ENCODE measurements at places on chromosomes 7 and 10.
A peak's percentile ranks its signal among the peaks of the same experiment; 100 is the strongest.

GRCh38 chr7:55977831-55978230 is 13.4 kb downstream of the NIPSNAP2 start:
- DNase-seq, result no peak

DNA sequence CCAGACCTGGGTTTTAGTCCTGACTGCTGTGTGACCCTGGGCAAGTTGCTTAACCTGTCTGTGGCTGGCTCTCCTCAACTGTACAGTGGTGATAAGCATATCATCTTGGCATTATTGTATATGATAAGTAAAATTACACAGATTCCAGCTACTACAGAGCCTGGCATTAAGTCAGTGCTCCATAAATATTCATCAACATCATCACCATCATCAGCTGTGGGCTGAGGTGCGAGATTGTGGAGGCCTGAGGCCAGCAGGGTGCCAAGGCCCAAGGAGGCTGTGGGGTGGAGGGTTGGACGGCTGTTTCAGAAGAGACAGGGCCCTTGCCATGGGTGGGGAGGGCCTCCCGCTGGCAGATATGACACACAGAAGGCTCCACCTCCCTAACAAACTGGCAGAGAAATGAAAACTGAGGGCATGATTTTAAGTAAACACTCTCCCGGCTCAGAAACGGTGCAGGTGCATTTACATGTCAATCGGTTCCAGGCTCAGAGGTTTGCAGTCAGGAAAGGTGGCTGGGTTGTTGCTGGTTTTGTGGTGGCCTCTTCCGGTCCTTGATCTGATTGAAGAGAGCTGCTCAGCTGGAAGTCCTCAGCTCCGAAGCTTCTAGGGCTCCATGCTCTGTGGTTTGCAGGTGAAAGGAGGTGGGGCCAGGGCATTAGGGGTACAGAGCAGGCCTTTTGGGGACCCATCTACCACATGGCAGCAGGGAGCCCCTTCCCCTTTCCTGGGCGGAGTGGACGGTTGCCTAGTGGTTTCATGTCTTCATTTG is 10.2 kb downstream of the CRYGN start:
- DNase-seq, result no peak

- no peak for DNase-seq
Observed at GRCh38 chr10:43336061-43336460, 35.4 kb upstream of the FXYD4 start.

DNA sequence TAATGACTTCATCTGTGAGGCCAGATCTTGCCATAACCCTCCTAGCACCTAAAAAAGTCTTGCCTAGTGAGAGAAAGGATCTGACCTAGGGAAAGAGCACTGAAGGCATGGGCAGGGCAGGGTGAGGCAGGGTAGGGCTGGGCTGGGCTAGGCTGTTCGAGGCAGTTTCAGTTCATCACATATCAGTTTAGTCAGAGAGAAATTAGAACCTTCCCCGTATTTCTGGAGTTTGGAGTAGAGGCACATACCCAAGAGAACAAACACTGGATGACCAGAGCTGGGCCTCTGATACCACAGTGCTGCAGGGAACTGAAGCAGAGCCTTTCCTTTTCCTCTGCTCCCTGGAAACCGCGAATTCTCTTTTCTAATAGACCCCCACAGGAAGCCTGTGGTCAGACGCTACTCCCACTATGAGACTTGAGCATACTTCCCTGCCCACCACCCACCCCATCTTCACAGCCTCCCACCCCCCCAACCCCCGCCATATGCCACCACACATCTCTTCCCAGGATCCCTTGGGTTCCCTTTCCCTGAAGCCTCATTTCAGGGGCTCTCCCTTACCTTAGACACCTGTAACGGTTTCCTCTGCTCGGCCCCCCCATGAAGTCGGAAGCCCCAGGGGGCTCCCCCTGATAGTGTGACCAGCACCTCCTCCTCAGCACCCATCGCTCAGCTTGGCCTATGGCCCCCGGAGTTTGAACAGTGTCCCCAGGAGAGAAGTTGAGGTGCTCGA is 406 bp downstream of the SYNPO2L start:
- no peak for DNase-seq

- DNase-seq, result no peak
Observed at GRCh38 chr7:44259547-44260457, 59.0 kb downstream of the YKT6 start.

- DNase-seq, result no peak
Observed at GRCh38 chr10:127903789-127904188, 3.1 kb upstream of the PTPRE start.

DNA sequence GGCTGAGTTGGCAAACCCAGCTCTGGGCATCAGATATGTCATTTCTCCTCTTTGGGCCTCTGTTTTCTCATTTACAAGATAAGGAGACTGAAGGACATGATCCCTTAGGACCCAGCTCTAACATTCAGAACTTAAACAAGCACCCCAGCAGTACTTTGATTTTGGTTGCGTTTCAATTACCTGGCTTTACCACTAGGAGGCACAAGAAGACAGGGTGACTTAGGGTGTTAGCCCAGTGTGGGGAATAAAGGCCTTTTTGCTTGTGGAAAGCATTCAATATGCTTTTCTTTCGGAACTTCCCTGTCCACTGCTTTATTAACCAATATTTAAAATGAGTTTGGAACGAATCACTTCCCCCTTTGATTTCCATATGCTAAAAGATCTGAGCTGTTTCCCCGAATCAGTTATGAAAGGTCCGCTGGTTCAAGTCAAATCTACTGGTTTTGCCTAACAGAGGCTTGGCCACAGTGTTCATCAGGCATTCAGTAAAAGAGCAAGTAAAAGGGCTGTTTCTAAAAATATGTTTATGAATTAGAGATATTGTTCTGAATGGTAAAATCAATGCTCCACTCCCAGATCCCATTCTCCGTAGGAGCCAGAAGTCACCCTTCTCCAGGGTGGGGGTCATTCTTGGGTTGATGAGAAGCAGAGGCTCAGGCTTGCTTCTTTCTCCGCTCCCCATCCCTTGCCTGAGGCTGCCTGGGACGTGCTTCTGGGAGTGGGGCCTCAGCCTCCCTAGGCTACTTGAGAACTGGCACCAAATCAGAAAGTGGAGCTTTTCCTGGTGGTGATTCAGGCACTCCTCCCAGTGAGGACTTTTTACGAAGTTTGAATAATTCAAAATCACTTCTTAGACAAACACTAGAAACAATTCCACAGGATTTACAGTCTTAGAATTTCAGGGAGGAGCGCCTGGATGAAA is 105.5 kb downstream of the MYOF start:
- peak; percentile 54 for DNase-seq

DNA sequence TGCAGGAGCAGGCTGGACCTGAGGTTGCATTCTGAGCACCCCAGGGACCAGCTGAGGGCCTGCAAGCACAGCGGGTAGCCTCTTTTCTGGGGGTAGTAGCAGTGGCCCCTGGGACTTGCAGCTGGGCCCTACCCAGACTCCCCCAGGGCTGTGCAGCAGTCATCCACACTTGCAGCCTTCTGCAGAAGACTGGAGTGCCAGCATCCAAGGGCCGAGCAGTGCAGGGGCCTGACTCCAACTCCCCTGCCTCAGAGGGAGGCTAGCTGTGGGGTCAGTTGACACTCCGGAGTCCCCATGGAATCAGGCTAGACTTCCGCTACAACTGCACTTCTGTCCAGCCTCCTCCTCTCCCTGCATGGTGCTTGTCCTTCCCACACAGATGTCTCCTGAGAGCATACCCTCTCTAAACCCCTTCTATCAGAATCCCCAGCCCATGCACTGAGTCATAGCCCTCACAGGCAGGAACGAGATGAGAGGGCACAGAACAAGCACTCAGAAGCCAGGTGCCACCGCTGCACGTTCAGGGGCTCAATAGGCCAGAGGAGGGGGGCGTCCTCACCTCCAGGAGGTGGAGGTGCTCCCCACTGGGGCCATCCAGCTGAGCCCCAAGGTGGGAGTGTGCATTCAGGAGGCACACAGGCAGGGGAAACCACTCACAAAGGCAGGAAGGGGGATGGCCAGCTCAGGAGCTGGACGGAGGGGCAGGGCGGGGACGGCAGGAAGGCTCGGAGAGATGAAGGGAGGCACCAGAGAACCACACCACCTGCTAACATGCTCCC is 7.5 kb downstream of the RASGEF1A start:
- no peak for DNase-seq

- DNase-seq, result no peak
Observed at GRCh38 chr7:55070271-55070743, 51.5 kb downstream of the EGFR start.

- no peak for DNase-seq
Observed at GRCh38 chr10:86229376-86229775, 137.2 kb downstream of the GRID1 start.

GRCh38 chr10:60827791-60828488 is 49.7 kb downstream of the CDK1 start:
- DNase-seq, result no peak

DNA sequence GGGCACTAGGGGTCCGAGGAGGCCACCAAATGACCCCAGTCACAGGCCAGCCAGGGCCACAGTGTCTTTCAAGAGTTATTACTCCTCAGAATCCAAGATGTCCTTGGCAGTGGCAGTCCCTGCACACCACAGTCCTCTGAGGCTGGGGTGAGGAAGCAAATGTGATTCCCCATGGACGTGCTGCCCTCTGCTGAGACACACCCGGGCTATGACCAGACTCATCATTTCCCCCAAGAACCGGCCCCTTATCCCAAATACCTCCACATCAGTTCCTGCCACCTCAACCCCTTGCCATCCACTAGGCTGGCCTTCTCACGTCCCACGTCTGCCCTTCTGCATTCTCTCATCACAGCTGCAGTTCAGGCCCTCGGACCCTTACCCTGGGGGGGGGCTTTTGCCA is 5.0 kb downstream of the PRKAG2 start:
- no peak for DNase-seq

- no peak for DNase-seq
Observed at GRCh38 chr10:113232928-113233511, 283.0 kb downstream of the TCF7L2 start.

DNA sequence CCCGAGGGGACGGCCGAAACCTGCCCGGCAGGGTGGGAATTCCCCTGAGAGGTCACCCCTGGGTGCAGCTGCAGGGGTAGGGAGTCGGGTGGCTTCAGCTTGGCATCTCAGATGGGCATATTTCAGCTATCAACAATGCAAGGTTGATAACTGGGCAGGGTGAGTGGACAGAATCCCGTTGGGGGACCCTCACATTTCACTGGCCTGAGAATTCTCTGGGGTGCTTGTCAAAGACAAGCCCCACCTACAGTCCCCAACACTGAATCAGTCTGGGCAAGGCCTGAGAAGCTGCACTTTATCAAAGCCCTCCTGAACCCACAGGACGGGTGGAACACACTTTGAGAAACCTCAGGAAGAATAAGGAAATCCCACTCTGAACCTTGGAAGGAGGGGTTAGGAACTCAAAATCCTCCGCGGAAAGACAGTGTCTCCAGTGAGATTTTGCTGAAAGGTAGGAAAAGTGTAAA is 3.1 kb downstream of the RGS10 start:
- peak; percentile 47 for DNase-seq
